ENCODE measurements at places on chromosomes 11 and 22.
A peak's percentile ranks its signal among the peaks of the same experiment; 100 is the strongest.

DNA sequence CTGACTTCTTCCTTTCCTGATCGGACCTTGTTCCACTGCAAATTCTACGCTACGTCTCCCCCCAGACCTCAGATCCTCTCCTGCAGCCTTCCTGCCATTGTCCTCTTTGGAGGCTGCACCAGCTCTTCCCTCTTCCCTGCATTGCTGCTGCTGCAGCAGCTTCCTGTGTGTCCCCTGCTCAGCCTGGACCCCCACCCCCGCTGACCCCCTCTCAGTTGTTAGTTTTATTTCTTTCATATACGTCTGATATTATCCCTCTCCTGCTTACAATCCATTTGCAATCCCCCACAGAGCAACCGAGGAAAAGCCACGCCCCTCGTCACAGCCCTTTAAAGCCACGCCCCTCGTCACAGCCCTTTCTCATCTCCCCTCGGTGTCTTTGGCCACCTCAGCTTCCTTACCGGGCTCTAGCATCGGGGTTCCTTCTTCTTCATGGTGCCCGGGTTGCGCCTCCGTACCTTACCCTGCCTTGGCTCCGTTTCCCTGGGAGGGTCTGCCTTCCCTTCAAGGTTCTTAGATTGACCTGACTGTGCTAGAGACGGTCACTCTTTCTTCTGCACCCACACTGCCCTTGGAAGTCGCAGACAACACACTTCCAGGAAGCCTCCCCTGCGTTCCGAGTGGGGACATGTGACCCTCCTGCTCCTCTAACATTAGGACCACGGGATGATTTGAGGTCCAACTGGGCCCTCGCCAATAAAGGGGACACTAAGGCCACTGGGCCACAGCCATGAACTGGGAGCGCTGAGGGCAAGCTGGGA is 4.8 kb downstream of the MRGPRG start:
- DNase-seq = no peak

DNA sequence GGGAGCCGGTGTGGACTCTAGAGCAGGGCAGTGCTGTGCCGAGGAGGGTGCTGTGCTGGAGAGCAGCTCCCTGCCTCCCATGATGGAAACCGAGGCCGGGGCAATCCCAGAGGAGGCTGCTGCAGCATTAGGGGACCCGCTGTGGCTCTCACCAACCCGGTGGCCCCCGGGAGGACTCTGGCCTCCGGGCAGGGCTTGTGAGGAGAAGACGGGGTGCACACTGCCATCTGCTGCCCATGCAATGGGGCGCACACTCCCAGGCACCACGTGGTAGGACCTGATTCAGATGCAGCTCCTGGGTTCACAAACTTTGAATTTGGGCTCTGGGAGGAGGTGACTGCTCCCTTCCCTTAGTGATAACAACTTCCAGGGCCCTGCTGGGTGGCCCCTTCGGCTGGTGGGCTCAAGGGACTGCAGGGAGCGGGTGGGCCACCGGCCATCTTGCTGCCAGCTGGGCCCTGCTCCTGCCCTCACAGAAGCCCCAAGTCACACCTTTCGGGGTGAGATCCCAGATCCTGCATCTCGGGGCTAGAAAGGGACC is 93.8 kb upstream of the FGF3 start:
- DNase-seq = no peak

DNA sequence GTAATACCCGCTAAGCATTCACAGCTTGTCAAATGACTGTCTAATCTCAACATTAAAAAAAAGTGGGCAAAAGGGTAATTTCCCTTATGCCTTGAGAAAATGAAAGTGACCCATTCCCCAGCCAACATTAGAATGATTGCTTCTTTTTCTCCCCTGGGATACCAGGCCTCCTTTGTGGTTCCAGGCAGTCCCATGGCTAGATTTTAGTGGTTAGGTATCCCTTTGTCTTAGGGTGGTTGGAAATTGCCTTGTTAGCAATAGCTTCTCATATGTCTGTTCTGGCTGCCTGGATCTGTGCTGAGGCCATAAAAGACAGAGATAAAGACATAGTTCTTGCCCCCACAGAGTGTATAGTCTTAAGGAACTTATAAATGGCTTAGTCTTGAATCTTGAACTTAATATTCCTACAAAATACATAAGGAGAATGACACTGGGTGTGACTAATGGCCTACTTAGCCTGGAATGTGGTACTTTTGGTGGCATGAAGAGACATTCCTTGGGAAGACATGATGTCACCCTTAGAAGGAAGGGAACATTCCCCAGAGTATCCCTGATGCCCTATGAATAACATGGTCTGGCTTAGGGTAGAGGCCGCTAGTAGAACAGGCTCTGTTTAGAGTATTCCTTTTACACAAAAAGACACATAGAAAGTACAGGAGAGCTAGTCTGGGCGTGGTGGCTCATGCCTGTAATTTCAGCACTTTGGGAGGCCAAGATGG is 90.3 kb downstream of the ZBTB16 start:
- DNase-seq = no peak

GRCh38 chr11:130023204-130023603 is 20.6 kb upstream of the PRDM10 start:
- no peak for DNase-seq

DNA sequence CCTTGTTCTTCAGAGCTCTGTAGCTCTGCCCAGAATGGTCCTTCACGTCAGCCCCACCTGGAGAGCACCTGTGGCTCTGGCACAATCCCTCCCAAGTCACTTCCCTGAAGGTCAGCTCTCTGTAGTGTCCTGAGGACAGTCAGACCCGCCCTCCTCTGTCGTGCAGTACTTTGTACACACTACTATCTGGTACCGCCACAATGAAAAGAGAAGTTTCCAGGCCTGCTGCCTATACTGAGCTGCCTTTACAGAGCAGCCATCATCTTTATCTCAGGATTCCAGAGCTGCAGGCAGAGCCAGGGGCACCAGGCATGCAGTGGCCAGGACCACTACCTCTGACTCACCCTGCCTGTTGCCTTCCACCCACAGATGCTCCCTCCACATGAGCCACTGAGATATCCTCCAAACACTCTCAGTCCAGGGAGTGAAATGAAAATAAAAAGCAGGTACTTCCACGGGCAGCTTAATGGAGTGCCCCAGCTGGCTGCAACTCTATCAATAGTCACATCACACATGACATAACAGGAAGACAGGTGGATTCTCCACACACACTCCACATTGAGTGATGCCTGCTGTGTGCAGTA is 7.3 kb downstream of the PACSIN2 start:
- DNase-seq = no peak

GRCh38 chr11:101574886-101575285 is 8.9 kb downstream of the TRPC6 start:
- DNase-seq = peak; percentile 77

DNA sequence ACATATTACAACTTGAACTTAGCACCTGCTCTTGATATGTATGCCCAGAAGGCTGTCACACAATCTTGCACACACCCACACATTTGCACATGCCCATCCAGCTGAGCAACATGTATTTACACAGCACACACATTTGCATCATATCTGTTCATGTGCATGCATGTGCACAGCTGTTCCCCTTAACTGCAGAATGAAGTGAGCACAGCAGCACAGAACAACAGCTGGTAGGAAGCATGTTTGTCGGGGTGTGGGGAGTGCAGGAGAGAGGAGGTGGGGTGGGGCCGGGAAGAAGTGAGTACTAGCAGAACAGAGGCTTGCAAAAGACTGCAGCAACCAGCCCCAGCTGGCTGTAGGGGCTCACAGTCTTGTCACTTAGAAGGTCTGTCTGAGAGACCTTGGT is 296.5 kb downstream of the KIRREL3 start:
- no peak for DNase-seq

DNA sequence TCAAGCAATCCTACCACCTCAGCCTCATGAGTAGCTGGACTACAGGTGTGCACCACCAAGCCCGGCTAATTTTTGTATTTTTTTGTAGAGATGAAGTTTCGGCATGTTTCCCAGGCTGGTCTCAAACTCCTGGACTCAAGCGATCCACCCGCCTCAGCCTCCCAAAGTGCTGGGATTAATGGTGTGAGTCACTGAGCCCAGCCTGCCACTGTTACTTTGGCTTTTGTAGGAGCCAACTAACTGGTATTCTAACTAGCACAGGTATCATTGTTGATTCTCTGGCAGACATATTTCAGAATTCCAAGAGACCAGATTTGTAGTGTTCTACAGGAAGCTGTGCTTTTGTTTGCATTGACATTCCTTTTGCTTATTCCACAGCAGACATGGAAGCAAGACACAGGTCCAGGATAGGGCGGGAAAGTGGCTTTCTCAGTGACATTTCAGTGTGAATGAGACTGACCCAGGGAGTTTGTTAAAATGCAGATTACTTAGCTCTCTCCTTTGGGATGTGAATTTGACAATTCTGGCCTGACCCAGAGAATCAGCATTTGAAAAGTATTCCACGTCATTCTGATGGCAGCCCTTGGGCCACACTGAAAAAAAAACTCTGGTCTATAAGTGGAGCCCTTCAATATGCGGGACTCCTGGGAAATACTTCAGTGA is 52.2 kb upstream of the PAX6 start:
- no peak for DNase-seq
